ENCODE measurements at places on chromosomes 2 and 18.

GRCh38 chr2:73982140-73982617, 2.5 kb upstream of the TET3 start:
- no peak for DNase-seq

- no peak for DNase-seq
Observed at GRCh38 chr2:208266936-208267335, 881 bp downstream of the PIKFYVE start.

- no peak for DNase-seq
Observed at GRCh38 chr2:175353275-175353674, 171.8 kb upstream of the ATP5MC3 start.

DNA sequence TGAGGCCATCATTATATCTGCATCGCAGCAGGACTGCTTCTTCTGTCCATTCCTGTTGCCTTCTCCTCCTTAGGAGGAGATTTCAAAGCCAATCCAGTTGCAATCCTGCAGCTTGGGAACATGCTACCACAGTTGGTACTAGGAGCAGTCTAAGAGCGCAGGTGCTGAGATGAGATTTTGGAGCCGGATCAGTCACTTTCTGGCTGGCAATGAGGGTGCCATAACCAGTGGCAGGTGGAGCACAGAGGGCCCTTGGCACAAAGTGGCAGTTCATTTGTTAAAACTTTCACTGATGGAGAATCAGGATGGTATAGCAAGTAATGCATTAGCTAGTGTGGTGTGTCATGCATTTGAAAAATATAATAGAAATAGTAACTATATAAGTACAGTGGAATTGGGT, 173.7 kb upstream of the ATP5MC3 start:
- DNase-seq: no peak

DNA sequence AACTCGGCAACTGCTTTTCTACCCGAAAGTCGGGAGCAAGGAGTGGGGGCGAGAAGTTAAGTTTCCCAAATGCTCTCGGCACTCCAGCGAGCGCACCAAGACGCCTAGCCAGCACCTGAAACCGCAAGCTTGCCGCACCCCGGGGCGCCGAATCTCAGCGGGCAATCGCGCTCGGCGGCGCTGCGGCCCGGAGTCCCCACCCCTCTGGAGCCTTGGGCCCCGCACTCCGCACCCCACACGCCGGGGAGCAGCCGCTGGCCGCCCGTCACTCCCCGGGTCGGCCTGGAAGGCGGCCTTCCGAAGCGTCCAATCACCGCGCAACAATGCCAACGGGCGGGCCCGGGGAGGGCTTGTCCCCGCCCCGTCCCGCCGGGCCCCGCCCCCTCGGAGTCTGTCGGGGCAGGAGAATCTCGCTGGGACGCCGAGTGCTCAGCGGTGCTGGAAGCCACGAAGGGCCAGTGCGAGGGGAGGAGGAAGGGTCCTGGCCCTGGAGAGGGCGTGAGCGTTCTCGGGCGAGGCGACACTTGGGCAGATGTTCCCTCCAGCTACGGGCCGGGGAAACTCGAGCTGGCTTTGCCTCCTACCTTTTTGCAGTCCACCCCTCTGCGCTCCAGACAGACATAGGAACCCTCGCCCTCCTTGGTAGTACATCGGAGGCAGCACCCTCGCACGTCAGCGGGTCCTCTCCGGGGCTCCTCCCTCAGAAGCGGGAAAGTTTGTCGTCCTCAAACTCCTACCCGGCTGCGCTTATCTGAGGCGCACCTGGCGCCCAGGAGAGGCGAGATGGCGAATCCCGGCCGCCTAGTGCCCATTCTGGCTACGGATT, 1.1 kb upstream of the ZBTB7C start:
- DNase-seq: peak; percentile 95

DNA sequence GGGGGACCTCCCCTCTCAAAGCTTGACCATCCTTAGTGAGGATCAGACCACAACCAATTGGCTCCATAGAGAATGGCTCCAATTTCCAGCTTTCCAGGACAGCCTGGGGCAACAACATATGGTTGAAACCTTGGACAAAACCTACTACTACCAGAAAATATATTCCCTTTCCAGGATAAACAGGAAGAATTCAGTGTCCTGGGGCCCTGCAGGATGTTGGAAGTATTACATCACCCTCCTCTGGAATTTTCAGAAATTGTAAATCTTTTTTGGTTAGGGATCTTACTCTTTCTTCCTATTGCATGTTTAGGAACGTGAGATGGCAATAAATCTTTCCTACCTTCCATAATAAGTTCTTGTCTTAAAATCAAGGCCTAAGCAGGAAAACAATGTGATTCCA, 158.9 kb upstream of the MEIS1 start:
- peak; percentile 21 for DNase-seq

- DNase-seq: no peak
Observed at GRCh38 chr2:197931661-197932312, 127.4 kb downstream of the PLCL1 start.

DNA sequence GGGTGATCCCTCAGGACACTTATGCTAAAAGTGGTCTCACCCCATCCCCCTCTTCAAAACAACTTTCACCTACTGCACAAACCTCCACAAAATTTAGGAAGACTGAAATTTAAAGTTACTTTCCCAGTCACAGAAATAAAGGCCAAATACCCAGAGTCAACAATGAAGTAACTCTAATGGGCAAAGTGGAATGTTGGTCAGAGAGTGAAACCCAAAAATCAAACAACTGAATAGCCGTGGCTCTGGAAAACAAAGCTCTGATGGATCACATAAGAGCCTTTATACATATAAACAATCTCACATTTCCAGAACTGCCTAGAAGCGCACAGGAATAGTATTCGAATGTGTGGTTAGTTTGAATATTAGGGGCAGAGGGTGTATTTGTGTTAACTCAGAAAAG, 4.7 kb downstream of the ACVR1 start:
- DNase-seq: no peak

- DNase-seq: peak; percentile 73
Observed at GRCh38 chr18:54805571-54806334, 22.5 kb upstream of the RAB27B start.

GRCh38 chr2:190103144-190103543, 40.6 kb upstream of the MSTN start:
- DNase-seq: no peak

DNA sequence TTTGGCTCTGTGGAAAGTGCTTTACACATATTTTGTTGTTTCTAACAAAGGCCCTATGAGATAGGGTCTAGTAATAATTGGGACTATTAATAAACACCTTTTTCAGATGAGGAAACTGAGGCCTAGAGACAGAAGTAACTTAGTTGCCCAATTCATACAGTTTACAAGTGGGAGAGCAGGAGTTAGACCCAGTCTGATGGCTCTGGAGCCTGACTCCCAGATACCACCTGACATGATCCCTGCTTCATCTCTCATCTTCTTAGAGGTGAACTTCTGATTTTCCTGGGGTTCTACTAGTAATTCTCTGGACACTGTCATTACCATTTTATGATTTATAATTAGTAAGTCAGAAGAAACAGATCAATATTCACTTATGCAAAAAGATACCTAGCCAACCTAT, 49.1 kb upstream of the OTX1 start:
- DNase-seq: no peak
